ENCODE measurements at places on chromosomes 7 and 10.

DNA sequence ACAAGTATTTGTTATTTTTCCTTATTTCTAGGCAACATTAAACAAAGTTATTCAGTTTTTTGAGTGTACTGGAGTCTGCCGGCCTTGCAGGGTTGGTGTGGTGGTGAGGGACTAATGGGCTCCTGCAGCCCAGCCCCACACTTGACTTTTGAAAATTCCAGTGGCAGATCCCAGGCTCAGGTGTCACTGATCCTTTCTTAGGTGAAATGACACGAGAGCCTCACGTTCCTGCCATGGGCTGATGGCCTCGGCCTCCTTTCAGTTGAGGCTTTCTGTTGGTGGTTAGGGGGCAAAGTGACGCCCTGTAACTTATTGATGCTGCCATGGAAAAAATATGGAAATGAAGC, 117.9 kb downstream of the NKX6-2 start:
- no peak for DNase-seq

DNA sequence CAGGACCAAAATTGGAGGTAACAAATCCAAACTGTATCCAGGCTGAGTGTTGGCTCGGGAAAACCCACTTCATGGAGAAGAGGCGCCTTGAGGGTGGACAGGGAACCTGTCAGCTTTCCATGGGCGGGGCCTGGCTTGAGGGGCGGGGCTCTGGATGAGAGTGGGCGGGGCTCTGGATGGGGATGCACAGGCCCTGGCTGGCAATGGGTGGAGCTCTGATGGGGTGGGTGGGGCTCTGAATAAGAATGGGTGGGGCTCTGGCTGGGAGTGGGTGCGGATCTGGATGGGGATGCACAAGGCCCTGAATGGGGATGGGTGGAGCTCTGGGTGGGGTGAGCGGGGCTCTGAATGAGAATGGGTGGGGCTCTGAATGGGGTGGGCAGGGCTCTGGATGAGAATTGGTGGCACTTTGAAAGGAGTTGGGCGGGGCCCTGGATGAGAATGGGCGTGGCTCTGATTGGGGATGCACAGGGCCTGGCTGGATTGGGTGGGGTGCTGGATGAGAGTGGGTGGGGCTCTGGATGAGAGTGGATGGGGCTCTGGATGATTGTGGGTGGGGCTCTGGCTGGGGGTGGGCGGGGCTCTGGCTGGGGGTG, 96.6 kb upstream of the NPTX2 start:
- DNase-seq = no peak

- DNase-seq = peak; percentile 68
Measured at GRCh38 chr10:4825868-4826791, at the start of gene AKR1E2. TSS of gene AKR1E2 (plus strand) at chr10:4826207. CDS start at chr10:4826325, 118 bp downstream.

GRCh38 chr10:30812018-30812851, 182.7 kb upstream of the LYZL2 start:
- DNase-seq = no peak

DNA sequence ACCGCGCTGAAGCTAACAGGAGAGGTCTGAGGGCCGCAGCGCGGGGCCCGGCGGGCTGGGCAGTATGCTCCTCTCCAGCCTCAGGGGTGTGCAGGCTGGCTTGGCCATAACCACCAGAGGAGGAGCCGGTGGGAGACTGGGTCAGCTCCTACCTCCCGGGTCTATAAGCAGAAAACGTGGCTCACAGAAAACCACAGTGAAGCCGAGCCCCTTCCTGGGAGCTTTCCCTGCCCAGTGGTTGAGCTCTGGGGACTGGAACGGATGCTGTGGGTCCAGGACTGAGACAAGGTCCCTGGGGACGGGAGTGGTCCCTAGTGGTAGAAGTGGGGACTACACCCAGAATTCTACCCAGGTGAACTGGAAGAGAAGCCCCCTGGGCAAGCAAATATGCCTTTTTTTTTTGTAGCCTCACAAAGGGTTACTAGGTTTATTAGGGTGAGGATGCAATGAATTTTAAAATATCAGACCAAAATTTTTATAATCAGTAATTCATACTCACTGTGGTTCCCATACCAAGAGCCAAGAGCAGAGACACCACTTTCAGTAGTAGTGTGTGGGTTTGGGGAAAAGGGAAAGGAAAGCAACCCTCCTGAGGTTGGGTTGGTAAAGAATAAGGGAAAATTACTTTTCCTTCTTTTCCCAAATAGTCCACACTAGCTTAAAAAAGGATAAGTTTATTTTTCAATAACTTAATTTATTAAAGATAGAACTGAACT, 67.9 kb upstream of the PRKCQ start:
- DNase-seq = peak; percentile 42

GRCh38 chr7:155870334-155871180, 58.3 kb upstream of the SHH start:
- no peak for DNase-seq

- DNase-seq = no peak
Measured at GRCh38 chr7:17289074-17289645, 9.3 kb upstream of the AHR start.

GRCh38 chr7:33959676-33960075, 54.3 kb downstream of the BMPER start:
- DNase-seq = no peak

GRCh38 chr7:25834050-25834449, 317.9 kb upstream of the NFE2L3 start:
- DNase-seq = no peak

GRCh38 chr10:45520476-45520875, 146.5 kb downstream of the ALOX5 start:
- no peak for DNase-seq

DNA sequence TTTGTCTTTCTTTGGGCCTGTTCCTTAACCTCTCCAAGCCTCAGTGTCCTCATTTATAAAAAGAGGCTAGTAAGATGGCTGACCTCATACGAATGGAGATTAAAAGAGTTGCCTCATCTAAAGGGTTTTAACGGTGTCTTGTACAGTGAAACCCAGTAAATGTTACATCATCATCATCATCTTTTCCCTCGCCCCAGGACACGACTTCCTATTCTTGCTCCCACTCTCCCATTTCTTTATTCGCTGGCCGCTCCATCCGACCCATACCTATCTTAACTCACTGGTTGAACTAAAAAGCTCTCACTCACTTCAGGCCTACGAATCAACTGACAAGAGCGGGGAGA, 554 bp downstream of the FRA10AC1 start:
- DNase-seq = no peak

GRCh38 chr10:9792181-9792580, 1225.5 kb upstream of the CELF2 start:
- DNase-seq = no peak

- peak; percentile 29 for DNase-seq
Measured at GRCh38 chr10:31083765-31084184, 52.1 kb upstream of the ZNF438 start.

DNA sequence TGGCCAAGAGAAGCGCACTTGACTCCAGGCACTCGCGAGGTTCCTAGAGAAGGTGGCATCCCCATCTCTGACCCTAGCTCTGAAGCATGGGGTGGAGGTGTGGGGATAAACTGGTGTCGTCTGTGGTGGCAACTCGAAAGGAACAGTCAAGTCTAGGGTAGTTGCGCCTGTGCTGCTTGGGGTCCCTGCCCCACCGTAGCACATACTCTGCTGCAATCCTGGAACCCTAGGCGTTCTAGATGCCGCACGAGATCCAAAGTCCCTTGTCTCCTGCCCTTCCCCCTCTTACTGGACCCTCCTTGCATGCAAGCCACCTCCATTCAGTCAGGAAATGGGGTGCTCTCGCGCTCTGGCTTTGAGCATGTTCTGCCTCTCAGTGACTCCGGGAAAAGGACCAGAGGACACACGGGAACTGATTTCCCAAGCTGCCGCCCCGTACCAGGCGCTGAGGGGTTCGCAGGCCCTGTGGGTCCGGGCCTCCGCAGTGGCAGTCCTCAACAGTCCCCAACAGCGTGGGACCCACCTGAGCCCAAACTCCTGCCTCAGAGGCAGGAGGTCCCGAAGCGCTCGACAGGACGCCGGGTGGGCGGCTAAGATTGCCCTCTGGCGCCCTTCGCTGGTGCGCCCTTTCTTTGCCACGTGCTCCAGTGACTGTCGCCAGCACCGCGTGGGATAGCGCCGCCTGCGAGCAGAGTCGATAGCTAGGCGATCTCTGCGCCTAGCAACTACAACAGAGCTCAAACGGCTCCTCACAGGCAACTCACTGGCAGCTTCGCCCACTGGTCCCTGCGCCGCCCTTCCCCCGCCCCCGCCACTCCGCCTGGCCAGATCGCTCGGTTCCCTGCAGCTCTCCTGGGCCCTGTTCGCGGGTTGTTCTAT, 452.0 kb downstream of the REEP3 start:
- DNase-seq = no peak

DNA sequence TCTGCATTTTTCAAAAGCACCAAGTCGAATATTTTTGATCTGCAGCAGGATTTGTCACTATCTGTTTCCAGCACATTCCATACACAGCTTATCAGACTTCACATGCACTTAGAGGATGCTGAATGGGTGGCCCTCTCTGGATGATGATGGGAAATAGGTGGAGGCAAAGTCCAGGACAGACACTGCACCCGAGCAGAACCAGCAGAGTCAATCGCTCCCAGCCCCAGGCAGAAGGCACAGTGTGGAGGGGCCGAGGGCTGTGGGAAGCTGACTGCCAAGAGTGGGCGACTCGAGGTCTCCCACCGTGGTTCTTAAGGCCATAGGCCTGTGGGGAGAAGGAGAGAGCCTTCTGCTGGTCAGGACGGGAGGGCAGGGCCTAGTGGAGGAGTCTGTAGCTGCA, 490.2 kb upstream of the MGMT start:
- DNase-seq = no peak

- DNase-seq = no peak
Measured at GRCh38 chr7:148303295-148304082, 287.1 kb upstream of the C7orf33 start.

DNA sequence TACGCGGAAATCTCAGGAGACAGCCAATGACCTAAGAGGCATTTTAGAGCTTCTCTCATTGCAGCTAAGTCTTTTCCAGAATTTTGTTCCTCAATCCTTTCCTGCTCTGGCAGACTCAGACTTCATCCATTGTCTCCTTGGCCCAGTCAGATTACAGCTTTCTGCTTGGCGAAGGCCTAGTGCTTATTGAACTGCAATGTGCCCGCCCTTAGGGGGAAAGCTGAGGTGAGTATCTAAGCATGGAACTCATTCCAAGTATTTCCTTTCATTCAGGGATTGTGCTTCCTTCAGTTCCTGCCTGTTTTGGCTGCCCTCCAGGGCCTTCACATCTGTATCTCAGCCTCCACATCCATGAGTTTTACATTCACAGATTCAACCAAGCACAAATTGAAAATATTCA, 37.5 kb downstream of the PRLHR start:
- no peak for DNase-seq

- DNase-seq = no peak
Measured at GRCh38 chr10:2963889-2964631, 103.3 kb upstream of the PFKP start.

DNA sequence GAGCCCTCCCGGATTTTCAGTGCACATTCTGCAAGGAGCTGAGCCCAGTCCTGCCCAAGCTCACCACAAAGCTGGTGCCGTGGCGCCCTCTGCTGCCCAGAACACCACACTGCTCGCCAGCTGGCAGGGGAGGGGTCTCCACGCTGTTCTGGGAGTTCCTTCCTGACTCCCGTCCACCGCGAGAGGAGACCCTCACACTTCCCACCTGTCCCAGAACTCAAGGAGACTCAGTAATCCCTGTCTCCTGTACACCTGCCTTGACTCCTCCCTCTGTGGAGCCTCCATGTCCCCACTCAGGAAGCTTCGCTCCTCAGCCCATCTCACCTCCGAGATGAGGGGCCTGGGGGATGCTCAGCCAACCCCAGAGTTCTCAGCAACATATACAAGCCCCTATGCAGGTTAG, 11.3 kb downstream of the C10orf105 start:
- DNase-seq = peak; percentile 48

GRCh38 chr7:123557016-123557397, 611 bp downstream of the NDUFA5 start:
- DNase-seq = no peak

DNA sequence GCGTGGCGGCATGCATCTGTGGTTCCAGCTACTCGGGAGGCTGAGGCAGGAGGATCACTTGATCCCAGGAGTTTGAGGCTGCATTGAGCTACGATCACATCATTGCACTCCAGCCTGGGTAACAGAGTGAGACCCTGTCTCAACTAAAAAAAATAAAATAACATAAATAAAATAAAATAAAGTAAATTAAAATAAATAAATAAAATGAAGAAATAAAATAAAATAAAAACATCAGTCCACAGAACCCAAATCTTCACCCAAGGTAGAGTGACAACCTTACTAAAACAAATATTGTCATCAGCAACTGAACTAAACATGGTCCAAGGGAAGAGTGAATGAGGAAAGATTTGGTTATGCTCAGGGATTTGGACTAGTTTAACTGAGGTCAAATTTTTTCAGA, 24.8 kb upstream of the OCM2 start:
- no peak for DNase-seq

- DNase-seq = no peak
Measured at GRCh38 chr7:124171068-124171467, 138.2 kb upstream of the TMEM229A start.

DNA sequence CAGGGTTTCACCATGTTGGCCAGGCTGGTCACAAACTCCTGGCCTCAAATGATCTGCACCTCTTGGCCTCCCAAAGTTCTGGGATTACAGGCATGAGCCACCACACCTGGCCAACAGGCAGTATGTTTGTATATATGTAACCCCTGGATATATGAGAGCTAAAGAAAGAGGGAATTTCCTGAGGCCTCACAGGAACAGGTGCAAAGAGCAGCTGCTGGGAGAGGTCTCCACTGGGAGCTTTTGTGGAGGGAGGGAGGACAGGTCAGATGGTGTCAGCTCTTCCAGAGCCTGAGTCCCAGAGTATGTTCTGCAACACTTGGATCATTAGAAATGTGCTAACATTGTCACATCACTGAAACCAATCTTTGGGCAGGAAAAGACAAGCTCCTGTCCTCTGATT, 110.1 kb upstream of the KIF5B start:
- DNase-seq = no peak

- no peak for DNase-seq
Measured at GRCh38 chr7:147513451-147513850, 1077.1 kb upstream of the C7orf33 start.

DNA sequence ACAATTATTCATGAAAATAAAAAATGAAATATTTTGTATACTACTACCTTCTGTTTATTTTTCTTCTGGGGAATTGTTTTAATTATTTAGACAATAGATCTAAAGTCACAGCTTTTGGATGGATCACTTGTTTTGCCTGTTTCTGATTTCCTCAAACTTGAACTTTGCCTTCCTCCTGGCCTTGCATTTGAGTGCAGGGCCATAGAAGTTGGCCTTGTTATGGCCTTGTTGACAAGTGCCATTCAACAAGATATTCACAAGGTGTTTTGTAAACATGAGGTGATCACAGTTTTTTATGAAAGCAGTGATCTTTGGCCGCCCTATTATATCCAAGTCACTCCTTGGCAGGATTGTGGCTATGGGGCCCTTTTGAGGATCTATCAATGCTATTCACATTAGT, 4.6 kb downstream of the ZNF22 start:
- no peak for DNase-seq

- no peak for DNase-seq
Measured at GRCh38 chr10:24722131-24722675, 1.5 kb downstream of the ARHGAP21 start.

All from activated T-helper 9 cell treated with anti-CD3 and anti-CD28 coated beads, Interleukin-2, amount 50 U/mL, for 16 hours (primary cell).